ENCODE measurements at places on chromosomes 1 and 21.

DNA sequence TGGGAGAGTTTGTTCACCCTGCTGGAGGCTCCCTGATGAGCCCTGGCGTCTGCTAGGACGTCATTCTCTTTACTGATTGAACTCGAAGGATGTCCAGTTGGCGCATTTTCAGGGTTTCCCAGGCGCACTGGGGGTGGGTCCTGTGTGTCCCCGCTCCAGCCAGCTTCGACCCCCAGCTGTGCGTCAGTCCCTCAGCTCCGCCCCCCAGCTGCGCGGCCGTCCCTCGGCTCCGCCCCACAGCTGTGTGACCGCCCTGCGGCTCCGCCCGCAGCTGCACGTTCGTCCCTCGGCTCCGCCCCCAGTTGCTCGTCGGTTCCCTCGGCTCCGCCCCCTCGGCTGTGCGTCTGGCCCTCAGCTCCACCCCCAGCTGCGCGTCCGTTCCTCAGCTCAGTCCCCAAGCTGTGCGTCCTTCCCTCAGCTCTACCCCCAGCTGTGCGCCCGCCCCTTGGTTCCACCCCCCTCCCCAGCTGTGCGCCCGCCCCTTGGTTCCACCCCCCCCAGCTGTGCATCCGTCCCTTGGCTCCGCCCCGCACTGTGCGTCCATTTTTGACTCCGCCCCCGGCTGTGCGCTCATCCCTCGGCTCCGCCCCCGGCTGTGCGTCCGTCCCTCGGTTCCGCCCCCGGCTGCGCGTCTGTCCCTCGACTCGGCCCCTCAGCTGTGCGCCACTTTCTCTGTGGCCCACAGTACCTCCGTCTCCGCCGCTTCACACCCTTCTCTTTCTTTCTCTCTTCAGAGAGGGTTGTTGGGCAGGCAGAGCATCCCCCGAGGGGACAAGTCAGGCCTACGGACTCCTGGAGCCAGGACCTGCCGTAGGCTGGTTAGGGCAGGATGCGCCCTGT is 61.3 kb downstream of the FAAP20 start:
- DNase-seq, result peak; percentile 98

GRCh38 chr1:31583995-31584868 is 7.9 kb downstream of the TINAGL1 start:
- DNase-seq, result no peak

DNA sequence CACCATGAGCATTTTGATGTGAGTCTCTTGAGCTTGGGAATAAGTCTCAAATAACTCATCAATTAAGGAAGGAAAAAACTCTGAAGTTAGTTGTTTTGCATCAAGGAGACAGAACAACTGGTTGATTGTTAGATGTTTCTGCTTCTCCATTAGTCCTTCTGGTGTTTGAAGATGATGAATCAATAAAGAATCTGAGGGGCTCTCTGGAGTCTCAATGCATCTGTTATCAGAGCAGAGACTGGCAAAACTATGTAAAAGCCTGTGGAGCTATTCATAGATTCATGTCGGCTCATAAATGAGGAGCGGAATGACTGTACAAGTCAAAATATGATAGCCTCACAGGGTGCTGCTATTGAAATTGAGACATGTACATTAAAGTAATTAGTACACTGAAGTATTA is 73.3 kb upstream of the ZC3H11B start:
- DNase-seq, result no peak

DNA sequence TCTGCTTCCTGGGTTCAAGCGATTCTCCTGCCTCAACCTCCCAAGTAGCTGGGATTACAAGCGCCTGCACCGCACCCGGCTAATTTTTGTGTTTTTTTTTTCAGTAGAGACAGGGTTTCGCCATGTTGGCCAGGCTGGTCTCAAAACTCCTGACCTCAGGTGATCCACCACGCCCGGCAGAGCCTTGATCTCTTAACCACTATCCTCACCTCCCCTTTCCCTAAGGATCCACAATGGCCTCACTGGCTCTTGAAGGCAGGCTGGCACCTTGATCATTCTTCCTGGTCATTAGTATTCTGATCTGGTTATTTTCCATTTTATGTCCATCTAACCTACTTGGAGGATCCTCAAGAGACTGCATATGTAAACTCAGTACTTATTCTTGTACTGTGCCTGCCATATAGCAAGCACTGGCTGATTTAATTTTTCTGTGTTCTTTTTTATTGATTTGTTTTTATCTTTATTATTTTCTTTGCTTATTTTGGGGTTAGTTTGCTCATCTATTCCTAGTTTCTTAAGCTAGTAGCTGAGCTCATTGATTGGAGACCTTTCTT is 6.3 kb downstream of the RCC1 start:
- no peak for DNase-seq

DNA sequence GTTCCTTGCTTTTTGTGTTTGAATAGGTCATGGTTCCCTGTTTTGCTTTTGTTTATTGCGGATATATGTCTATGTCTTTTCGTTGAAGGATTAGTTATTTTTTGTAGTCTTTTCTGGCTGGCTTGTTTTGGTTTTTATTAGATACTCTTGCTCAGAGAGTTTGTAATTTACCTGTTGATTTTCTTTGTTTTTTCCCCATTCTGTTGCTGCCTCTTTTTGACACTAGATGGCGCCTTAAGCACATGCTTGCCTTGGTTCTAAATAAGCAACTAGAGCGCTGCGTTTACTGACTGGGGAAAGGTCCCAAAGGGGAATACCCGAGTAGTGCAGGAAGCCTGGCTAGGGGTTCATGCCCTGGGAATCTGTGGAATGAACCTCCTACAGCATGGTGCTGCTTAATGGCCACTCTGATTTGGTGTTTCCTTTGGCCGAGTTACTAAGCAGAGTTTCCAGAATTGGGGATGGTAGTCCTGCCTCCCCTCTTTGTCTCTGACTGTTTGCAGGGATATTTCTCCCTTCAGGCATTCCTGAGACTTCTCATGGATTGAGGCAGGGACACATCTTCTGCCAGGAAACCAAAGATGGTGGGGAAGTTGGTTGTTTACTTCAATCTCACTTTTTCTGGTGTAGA is 143.2 kb downstream of the PTPRU start:
- no peak for DNase-seq

GRCh38 chr1:9859281-9860014 is 35.7 kb upstream of the CLSTN1 start:
- no peak for DNase-seq

- no peak for DNase-seq
Measured at GRCh38 chr1:204348722-204349121, 11.0 kb downstream of the PLEKHA6 start.

- DNase-seq, result no peak
Measured at GRCh38 chr1:183048087-183049085, 25.2 kb downstream of the LAMC1 start.

DNA sequence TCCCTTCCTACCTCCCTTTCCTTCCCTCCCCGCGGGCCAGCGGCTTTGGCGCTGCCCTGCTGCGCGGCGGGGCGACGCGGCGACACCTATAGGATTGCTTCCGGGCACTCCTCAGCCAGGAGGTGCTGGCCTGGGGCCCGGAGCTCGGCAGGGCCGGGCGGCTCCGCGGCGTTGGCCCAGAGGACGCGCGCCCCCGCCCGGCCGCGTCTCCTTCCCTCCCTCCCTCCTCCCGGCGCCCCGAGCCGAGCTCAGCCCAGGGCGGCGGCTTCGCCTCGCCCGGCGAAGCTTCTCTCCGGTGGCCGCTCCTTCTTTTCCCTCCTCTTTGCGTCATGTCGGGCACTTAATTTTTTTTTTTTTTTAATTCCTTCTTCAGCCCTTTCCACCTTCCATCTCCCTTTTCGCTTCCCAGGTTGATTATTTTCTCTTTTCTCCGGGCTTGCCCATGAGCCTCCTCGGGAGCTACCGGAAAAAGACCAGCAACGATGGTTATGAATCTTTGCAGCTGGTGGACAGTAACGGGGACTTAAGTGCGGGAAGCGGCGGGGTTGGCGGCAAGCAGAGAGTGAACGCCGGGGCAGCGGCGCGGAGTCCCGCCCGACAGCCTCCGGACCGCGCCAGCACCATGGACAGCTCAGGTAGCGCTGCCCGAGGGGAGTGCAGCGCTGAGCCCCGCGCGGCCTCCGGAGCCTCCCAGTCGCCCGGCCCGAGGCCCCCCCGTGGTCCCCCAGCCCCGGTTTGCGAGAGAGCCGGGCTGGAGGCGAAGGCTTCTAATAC is at the start of gene DNAJC6:
TSS of gene DNAJC6 (plus strand) at position 240 of the 774 bp plus-strand sequence. CDS start at position 443, 203 bp downstream.
- no peak for DNase-seq

Measured in activated CD4-positive, CD25-positive, alpha-beta regulatory T cell (primary cell).